ENCODE measurements at places on chromosomes 2 and 18.

DNA sequence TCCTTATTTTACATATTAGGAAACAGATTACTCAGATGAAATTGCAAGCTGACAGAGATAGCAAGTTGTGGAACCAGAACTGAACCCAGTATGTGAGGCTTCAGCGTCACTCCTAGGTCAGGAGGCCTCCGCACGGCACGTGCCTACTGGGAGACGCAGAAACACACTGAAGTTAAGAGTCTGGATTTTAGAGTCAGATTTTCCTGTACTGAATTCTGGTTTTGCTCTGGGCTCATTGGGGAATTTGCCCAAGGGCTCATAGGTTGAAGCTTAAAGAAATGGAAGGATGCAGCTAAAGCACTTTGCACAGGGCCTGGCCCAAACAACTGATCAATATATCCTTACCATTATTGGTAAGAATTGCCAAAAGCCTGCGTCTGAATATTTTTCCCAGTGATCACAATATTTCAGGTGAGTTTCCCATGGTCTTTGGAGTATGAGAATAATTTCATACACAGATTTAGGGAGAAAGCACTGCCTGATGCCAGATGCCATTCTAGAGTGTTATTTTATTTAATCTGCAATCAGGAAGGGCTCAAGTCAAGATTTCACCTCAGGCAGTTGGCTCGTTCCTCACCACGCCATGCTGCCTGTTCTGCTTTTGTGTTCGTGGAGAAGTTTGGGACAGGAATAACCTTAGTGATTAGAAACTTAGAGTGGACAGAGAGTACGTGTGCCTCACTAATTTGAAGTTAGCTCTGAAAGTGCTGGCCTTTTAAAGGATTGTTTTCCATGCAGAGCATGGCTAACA, 331.9 kb downstream of the MYCN start:
- ATAC-seq, result no peak

DNA sequence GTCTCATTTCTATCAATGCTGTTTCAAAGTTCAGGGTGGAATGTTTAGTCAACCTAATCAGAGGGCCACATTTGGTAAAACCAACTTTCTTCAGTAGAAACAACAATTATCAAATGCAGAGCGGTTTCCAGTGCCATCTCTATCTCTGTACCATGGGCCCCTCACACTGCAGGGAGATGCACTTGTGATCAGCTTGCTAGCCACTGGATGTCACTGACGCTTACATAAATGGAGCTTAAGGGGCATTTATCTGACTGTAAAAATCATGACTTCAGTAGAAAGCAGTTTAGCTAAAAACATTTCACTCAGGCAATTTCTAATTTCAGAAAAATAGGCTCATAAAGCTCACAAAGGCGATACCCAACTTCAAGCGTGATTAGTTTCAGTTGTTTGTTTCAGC, 678.0 kb downstream of the ZEB2 start:
- ATAC-seq, result no peak

DNA sequence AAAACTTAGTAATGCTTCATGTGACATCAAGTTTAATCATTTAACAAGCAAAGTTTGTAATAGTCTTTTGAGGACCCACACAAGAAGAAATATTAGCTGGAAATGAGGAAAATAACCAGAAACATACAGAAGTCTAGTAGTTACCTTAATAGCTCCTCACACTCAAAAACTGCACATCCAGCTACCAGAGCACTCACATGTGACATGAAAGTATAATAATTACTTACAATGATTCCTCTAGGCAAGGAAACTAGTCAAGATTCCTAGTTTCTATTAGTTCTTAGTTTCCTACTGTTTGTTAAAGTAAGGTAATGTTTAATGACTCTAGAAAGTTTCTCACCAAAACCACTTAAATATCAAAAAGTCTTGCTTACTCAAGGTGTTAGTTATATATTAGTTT, 335.8 kb downstream of the RAD51AP2 start:
- no peak for ATAC-seq

DNA sequence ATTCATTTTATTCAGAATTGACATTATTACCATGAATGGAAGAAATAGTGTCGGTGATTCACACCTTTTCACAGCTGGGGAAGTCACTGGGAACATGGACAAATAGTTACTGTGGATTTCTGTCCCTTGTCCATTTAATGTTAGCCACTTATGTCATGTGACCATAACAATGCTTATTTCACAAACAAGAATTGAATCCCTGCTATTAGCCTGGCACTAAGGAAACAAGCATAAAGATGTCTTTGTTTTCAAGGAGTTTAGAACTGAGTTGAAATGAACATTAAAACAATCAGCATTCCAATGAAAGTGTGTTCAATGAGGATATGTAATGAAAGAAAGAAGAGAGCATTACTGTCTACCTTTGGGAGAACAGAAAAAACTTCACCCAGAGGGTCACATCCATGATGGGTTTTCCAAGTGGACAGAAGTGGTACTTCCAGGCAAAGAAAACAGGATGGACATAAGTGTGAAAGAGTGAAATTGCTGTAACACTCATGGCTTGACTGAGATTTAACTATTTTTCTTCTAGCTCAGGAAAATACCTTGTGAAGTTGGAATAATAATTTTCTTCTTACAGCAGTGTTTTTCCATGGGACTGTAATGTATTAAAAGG, 324.5 kb upstream of the UBE2E3 start:
- no peak for ATAC-seq

GRCh38 chr2:108927936-108928659, 60.9 kb downstream of the EDAR start:
- ATAC-seq, result no peak

All from gastroesophageal sphincter (tissue), 4 donors.